ENCODE measurements at places on chromosomes 2 and 18.

GRCh38 chr18:68316636-68317035 is 398.3 kb downstream of the TMX3 start:
- DNase-seq: peak; percentile 7

DNA sequence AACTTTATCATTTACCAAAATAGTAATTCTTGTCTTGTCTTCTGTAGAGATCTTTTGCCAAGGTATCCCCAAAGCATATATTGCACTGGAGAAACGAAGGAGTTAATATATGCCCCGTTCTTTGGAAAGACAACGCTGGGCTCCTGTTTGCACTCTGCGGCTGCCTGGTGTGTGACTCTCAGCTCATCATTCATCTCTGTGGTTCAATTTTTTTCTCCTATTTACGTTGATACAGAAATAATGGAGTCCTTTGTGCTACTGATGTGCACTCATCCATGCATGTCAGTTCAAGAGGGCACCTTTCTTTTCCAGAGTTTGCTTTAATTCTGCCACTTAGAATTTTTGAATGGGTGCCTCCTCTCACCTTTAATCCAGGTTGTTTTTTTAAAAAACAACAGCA is 655.5 kb downstream of the DCDC2C start:
- DNase-seq: no peak

GRCh38 chr18:75497576-75498235 is 70.2 kb upstream of the SMIM21 start:
- no peak for DNase-seq

DNA sequence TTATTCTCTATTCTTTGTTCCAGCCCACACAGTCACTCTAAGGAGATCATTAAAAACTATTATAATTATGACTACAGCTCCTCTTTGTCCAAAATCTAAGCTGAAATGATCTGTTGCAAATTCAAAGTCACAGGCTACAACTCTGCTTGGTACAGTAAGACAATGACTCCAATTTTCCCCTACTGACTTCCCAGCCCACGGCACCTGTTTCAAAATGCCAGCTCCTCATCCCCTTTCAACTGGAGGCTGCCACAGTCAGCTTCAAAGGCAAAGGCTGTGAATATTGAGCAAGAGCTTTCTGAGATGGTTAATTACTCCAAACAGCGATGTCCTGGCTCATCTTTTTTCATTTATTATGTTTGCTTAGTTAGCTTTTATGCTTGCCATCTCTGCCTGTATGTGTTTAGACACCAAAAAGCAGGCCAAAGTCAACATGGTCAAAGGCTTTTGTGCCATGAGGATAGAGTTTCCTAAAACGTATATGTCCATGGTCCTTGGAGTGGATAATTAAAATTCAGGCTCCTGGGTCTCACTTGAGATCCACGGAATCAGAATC is 141.1 kb downstream of the DOCK10 start:
- no peak for DNase-seq

- DNase-seq: no peak
Observed at GRCh38 chr2:196077821-196078220, 9.2 kb upstream of the DNAH7 start.

- no peak for DNase-seq
Observed at GRCh38 chr2:192377173-192377572, 182.4 kb upstream of the TMEFF2 start.
